ENCODE measurements at places on chromosomes 1 and 21.

- peak; percentile 17 for DNase-seq
Measured at GRCh38 chr1:86018283-86018923, 138.2 kb downstream of the COL24A1 start.

DNA sequence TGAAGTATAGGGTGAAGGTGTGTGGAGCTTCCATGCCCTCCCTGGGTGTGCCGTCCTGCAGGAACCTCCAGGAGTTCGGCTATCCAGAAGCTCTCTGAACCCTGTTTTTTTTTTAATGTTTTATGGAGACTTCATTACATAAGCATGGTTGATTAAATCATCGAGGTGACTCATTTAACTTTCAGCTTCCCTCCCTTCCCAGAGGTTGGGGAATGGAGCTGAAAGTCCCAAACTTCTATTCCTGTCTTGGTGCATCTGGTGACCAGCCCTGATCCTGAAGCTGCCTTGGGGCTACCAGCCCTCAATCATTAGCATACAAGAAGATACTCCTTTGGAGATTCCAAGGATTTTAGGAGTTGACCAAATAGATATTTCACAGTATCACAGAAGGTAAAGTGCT is 9.5 kb downstream of the RRP15 start:
- DNase-seq = no peak

DNA sequence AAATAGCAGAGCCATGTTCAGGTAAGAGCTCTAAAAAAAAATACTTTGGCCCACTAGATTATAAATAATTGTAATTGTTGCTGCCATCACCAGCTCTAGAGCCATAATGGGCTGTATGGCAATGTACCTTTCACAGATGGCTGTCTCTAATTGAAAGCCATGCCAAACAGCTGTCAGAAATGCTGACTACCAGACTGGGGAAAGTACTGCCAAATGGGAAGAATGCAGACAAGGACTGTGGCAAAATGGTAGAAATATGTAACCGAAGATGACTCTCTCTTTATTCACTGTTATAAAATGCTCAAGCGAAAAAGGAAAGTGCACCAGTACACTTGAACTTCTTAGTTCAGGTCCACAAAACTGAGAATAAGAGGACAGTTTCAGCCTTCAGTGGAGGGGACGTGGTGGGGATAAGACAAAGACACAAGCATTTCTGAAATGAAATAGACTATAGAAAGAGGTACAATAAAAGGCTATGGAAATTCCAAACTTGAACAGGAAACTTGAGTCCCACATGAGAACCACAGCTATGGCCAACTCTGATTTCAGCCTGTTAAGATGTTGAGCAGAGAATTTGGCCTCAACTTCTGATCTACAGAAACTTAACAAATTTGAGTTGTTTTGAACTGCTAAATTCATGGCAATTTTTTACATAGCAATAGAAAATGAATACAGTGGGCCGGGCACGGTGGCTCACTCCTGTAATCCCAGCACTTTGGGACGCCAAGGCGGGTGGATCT is 46.5 kb upstream of the LPGAT1 start:
- DNase-seq = no peak

- no peak for DNase-seq
Measured at GRCh38 chr1:185318431-185319138, 1.5 kb upstream of the IVNS1ABP start.

GRCh38 chr1:27402349-27402754 is 9.9 kb downstream of the GPR3 start:
- no peak for DNase-seq

GRCh38 chr21:16028941-16029464 is 299.2 kb downstream of the USP25 start:
- no peak for DNase-seq

GRCh38 chr1:208513799-208514198 is 269.6 kb upstream of the PLXNA2 start:
- DNase-seq = no peak

- DNase-seq = no peak
Measured at GRCh38 chr1:48223366-48224240, 1.1 kb downstream of the SLC5A9 start.

- DNase-seq = no peak
Measured at GRCh38 chr21:16378525-16378924, 648.7 kb downstream of the USP25 start.

DNA sequence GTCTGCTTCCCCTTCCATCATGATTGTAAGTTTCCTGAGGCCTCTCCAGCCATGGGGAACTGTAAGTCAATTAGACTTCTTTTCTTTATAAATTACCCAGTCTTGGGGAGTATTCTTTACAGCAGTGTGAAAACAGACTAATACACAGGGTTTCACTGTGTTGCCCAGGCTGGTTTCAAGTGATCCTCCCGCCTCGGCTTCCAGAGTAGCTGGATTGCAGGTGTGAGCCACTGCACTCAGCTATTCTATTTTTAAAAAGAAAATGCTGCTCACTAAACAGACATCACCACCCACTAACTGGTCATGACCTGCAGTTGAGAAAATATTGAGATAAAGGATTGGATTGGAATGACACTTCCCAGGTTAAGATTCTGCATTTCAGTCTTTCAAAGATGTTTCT is 20.8 kb upstream of the SLC2A7 start:
- no peak for DNase-seq

GRCh38 chr1:174039027-174039426 is 16.9 kb upstream of the RC3H1 start:
- no peak for DNase-seq

- no peak for DNase-seq
Measured at GRCh38 chr1:96210054-96210453, 511.5 kb upstream of the PTBP2 start.

DNA sequence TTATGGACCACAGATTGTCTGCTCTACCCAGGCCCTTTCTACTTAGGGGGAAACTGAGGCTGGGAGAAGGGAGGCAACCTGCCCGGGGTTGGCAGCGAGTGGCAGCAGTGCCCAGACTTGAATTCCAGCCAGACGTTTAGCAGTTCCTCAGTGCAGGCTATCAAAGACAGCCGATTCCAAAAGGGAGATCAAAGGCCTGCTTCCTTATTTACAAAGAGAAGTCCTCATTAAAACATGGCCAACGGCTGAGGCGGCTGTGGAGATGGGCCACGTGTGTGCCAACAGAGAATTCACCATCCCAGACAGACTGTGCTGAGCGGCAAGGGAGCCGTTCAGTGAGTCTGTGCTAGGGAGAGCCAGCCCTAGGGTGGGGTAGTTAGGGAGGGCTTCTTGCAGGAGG is 27.7 kb downstream of the C1QB start:
- no peak for DNase-seq

DNA sequence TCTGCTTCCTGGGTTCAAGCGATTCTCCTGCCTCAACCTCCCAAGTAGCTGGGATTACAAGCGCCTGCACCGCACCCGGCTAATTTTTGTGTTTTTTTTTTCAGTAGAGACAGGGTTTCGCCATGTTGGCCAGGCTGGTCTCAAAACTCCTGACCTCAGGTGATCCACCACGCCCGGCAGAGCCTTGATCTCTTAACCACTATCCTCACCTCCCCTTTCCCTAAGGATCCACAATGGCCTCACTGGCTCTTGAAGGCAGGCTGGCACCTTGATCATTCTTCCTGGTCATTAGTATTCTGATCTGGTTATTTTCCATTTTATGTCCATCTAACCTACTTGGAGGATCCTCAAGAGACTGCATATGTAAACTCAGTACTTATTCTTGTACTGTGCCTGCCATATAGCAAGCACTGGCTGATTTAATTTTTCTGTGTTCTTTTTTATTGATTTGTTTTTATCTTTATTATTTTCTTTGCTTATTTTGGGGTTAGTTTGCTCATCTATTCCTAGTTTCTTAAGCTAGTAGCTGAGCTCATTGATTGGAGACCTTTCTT is 6.3 kb downstream of the RCC1 start:
- no peak for DNase-seq

GRCh38 chr1:244451539-244451950 is at the start of gene ADSS2:
Gene ADSS2, minus strand, starts transcription at chr1:244451909. Its CDS starts 92 bp downstream, at chr1:244451817.
- no peak for DNase-seq

DNA sequence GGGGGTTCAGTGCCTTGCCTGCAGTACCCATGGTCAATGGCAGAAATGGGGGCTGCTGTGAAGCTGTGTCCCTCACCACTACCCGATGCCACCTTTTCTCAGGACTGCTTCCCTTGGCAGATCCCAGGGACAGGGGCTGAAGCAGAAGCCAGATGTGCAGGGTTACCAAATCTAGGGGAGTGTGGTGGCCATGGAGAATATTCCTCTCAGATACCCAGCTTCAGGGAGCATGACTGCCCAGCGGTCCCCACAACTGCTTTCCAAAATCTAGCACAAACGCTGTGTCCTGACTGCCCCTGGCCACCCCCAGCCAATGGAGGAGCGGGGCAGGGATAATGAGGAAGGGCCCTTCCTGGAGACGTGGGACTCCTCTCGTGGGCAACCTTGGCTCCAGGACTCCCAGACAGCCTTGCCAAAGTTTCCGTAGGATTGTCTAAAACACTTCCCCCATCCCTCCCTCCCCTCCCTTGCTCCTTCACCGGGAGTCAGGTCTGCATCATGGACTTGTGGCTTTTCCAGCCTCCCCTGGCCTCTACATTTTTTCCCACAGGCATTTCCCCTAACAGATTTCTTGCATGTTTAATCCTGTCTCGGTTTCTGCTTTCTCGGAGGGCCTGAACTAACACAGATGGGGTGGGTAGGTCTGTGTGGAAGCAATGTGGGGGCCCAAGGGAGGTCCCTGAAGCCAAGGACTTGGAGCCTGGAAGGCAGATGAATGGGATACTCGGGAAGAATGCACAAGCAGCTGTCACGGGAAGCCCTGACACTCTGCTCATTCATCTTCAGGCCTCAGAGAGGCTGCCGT is 80.5 kb downstream of the OMA1 start:
- DNase-seq = no peak

DNA sequence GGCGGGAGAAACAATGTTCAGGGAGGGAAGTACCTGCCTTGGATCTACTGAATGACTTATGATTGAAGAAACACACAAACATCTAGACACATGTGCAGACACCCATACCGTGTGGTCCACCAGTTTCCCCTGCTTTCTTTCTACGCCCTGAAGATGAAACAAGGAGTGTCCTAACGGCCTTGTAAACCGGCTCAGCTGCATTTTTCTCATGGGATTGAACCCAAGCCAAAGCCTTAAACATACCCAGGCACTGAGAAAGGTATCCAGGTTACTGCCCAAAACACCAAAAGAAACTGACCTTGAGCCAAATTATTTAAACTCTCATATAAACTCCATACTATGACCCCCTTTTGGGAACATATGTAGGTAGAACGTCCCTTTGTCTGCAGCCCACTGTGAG is 630.0 kb upstream of the RGS18 start:
- no peak for DNase-seq

DNA sequence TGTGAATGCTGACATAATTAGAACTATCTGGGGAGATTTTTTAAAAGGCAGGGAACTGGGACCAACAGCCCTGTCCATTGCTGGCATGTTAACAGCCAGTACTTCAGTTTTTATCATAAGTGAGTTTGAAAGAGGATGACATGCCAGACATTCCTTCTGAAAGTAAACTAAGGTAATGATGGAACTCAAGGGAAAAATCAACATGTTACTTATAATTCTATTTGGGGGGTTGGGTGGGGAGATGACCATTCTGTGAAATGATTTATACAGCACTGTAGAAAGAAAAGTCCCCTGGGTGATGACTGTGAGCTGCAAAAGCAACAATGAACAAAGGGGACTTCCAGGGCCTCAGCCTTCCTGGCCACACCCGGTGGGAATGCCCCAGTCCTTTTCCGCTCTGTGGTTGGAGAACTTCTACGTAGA is 5.4 kb upstream of the LAMC2 start:
- DNase-seq = no peak

DNA sequence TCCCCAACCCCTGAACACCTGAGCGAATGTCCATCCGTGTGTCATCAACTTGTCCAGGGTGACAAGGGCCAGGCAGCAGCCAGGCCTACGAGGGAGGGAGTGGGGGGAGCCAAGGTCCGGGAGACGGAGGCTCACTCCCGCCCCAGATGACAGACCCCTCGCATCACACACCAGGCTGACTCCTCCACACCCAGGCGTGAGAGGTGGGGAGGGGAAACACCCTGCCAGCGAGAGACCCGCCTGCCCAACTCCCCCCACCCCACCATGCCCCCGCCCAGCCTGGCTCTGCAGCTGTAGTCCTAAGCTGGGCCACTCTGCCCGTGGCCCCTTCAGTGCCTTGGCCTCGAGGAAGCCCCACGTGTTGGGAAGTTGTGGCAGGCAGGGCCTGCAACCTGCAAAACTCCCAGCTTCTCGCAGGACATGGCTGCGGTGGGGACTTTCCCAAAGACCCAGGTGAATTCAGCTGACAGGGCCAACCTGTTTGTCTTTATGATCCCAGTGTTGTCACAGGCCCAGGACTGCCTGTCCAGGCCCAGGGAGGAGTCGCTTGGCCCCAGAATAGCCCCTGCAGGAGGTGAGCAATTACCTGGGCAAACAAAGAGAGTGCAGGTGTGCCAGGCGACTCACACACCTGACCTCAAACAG is 62.9 kb downstream of the RIPK4 start:
- no peak for DNase-seq

DNA sequence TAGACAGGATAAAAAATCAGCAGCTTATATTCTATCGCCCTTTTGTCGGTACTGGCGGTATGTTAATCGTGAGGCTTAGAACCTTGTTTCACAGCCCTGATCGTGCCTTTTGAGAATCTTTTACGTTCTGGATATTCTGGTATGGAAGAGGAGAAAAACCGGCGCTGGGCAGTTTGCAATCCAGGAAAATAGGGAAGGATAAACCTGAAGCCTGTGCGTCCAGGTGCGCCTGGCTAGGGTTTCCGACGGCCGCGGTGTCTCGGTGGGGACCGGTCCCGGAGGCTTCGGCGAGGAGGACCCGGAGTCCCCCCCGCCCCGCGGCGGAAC is 258 bp upstream of the SYPL2 start:
- DNase-seq = no peak

DNA sequence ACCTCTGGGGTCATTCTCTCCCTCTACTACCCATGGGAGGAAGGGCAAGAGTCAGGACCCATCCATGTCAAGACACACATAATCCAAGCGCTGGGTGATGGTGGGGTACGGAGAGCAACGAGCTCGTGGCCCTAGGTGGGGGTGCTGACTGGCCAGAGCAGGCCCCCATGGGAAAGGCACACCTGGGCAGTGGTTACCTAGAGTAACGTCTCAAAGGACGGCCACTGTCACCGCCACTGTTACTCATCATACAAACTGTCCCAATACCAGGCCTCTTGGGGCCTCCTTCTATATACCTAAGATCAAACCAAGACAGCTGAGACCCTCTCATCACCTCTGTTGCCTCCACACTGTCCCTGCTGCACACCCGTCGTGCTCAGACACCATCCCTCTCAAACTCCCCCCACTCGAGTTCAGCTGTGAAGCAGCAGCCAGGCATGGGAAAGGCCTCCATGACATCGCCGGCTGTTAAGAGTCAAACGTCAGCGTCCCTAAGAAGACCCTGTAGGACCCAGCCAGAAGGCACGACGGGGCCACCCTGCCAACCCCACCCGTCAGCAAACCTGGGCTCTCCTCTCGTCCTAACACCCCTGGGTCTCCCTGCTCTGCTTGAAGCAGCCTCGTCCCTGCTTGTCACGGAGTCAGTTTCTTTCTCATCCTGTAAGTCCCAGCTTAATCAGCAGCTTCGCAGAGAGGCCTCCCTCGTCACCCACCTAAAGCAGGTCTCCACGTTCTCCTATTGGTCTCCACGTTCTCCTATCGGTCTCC is 15.3 kb downstream of the NPHP4 start:
- no peak for DNase-seq

GRCh38 chr1:33441088-33441745 is 10.3 kb upstream of the PHC2 start:
- DNase-seq = no peak
